ENCODE measurements at places on chromosomes 5 and 9.

- DNase-seq, result no peak
These were observed 253.8 kb downstream of the KDM4C start for GRCh38 chr9:7011395-7012067.

GRCh38 chr5:140821375-140822280 lies at the start of gene PCDHA5:
PCDHA5 (plus strand) TSS chr5:140821613.
- no peak for DNase-seq

DNA sequence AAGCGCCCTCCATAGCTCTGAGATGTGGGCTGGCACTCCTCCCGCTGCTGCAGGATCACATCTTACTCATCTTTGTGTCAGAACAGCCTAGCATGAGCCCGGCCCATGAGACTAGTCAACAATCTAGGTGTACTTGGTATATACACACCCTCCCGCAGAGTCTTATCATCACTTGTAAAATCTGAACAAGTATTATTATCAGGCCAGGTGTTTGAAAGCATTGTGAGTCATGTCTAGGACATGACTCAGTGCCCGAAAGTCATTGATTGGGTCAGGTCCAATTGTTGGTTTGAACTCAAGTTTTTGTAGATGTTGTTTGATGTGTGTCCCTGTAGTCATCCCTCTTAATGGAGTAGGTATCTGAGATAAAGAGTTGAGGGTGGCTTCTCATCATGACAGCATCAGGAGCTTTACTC lies 108.7 kb downstream of the CFAP90 start:
- DNase-seq, result no peak

- DNase-seq, result no peak
These were observed 208.6 kb downstream of the MPDZ start for GRCh38 chr9:13070612-13071595.

GRCh38 chr5:142897328-142897727 lies 127.2 kb downstream of the ARHGAP26 start:
- DNase-seq, result no peak
